ENCODE measurements at places on chromosomes 7 and 10. TPM values are rescaled to one million over a fixed set of nuclear protein-coding genes. Genes with fewer than 3 reads are reported as not detected.

DNA sequence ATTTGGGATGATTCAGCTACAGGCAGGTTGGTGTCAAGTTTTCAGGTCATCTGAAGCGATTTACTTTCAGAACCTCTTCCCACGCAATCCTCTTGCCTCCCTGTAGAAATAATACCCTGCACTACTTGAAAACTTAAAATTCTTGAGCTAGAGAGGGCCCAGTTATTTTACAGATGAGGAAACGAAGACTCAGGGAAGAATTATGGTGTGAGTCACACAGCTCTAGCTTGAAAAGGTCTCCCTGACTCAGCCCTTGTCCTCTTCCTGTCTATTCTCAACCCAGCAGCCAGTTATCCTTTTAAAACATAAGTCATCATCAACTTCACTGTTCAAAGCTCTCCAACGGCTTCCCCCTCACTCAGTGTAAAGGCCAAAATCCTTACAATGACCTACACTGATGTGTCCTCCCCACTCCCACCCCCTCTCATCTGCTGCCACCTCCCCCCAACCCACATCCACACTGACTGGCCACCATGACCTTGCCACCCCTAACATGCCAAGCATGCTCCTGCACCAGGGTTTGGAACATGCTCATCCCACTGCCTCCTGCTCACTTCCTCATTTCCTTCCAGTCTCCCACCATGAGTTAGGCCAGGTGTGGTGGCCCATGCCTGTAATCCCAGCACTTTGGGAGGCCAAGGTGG, 3.4 kb downstream of the DNMBP start:
- no peak for DNase-seq

DNA sequence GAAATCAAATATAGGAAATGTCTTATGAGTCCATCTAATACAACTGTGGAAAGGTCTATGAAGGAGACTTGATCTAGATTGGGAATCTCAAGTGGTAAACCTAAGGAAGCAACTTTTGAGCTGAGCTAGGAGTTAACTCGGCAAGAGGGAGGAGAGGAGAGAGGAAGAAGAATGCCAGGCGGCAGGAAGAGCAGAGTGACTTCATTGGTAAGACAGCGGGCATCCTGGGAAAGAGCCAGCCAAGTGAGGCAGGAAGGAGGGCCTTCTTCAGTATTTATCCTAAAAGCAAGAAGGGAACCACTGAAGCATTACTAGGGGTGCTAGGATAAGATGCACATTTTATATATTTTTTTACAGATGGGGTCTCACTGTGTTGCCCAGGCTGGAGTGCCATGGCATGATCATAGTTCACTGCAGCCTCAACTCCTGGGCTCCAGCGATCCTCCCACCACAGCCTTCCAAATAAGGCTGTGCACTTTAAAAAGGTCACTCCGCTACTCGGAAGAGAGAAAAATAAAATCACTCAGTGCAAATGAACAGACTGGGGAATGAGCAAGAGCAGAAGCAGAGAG, 2.0 kb downstream of the BCL7B start:
- DNase-seq, result no peak

DNA sequence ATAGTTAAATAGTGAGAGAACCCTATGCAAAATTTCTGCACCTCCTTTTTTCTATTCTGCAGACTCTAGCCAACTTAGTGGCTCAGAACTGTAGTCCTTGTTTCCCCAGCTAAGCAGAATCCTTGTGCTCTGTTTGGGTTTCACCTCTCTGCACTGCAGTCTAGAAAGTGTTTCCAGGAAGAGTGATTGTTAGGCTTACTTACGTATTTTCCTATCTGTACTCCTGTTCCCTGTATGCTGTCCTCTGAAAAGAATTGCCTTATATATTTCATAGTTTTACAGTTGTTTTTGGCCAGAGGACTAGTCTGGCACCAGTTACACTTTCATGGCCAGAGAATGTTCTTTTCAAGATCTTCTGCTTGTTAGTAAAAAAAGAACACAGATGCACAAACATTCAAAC, 154.6 kb upstream of the POT1 start:
- DNase-seq, result no peak

- no peak for DNase-seq
These were observed 2.8 kb downstream of the BMI1 start for GRCh38 chr10:22323538-22324305.

- no peak for DNase-seq
These were observed 71.7 kb upstream of the ADAM12 start for GRCh38 chr10:126459878-126460481.

Gene PVRIG
- total RNA-seq, result 1.2 TPM

- DNase-seq, result no peak
These were observed 23.7 kb downstream of the BTBD16 start for GRCh38 chr10:122294511-122295450.

Gene HOXA5
- 20.1 TPM for total RNA-seq

Gene C10orf95
- total RNA-seq, result not detected

DNA sequence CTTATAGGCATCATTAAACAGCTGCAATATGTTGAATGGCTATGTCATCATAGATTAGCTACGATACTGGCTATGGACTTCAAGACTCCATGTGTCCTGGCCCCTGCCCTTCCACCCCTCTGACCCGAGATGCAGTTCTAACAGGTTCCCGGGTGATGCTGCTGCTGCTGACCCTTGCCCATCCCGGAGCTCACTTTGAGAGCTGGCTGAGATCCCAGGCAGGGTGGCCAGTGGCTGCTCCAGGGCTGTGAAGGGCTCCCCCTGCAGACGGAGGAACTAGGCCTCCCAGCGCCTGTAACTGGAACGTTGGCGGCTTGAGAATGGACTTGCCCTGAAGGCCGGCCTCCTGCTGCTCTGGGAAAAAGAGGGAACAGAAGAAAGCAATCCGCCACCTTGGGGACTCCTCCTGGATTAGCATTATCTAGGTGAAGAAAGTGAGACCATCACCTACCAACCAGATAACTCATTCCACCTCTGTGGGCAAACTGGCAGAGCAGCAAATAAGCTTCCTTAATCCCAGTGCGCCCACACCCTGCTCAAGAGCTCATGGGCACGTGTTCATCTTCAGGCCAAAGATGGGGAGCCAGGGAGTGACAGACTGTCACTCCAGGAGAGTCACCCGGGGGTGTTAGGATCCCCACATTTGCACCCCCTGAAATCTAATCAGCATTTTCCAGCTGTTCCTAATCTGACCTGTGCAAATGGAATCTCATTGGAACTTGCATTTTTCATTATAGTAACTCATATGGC, 56.8 kb downstream of the PARP12 start:
- no peak for DNase-seq

DNA sequence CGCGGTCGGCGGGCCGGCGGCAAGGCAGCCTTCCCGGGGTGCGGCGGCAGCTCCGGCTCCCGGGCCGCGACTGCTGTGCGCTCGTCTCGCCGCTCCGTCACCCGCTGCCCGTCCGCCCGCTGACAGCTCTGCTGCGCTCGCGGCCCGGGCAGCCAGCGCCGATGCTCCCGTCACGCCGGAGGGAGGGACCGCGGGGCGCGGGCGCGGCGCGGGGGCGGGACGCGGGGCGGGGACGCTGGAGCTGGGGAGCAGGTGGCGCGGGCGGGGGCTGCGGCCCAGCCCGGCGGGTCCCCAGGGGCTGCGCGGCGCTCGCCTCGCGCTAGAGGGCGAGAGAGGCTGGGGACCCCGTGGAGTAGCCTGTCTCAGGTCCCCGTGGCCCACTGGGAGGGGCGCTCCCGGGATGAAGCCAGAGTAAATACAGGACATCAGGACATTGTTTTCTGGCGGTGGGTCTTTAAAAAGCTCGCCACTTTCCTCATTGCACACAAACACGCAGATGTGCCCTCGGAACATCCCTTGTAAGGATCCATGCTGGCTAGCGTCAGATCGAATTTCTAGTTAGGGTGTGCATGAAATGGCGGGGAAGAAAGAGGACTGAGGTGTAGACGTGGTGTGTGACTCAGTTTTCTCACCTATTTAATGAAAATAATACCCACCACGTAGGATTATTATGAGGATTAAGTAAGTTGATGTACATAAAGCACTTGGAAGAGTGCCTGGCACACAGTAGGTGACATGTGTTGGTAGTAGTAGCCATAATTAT, at the start of gene ELAPOR2:
ELAPOR2 (minus strand) TSS at position 130 of the 763 bp plus-strand sequence. CDS start 141 bp downstream, outside the sequence.
- peak; percentile 76 for DNase-seq

Gene HKDC1
- 12.0 TPM for total RNA-seq

Gene GIGYF1
- 58.8 TPM for total RNA-seq

- no peak for DNase-seq
These were observed 1.9 kb downstream of the MAGI2 start for GRCh38 chr7:79451580-79451979.

DNA sequence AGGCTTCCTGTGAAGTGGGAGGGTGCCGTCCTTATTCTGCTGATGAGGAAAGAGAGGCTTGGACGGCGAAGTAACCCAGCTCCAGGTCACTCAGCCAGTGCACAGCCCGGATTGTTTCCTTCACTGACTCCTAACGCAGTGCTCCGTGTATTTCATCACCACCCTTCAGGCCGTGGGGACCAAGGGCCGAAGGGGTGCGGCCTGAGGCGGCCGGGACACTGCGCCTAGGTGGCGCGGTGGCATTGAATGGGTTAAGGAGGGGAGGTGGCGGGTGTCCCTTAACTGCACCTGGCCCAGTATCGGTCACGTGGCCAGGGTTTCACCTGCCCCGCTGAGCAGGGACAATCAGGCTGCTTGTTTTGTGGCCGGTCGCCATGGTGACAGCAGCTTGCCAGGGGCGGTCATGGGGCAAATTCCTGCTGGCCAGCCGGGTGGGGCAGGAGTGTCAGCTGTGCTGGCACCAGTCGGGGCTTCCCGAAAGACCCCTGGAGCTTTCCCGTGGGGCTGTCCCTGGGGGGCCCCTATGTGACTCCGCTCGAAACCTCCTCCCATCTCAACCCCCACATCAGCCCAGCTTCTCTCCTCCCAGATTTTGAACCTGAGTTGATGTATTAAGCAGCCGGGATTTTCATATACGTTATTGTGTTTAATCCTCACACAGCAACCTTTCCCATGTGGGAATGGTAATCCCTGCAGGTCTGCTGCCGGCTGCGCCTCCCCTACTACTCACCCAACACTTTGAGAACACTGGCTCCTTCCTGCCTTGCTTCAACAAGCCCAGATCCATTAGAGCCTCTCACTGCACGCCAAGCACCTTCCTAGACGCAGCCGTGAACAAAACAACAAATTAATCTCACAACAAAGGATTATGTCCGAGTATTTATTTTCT, 4.4 kb upstream of the ABHD11 start:
- DNase-seq, result no peak

Gene TNS3
- 230 TPM for total RNA-seq

DNA sequence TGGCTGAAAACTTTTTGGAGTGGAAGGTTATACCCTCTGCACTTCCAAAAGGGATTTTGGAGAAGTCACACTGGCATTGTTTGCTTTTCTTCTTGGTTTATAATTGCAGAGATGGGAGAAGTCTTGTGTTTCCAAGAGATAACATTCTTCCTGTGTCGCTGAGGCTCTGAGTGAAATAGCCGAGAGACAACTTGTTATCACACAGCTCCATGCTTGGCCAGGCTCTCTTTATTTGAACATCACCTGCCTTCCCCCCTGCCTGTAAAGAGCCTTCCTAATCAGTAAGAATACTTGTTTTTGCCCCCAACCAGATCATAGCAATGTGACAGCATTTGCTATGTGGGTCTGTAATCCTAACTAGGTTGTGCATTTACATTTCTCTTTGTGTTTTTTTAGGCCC, 270.7 kb downstream of the GALNT17 start:
- no peak for DNase-seq

Gene LRRD1
- total RNA-seq, result not detected

All from sciatic nerve (tissue), 2 donors.